Activated CD4-positive, alpha-beta T cell treated with anti-CD3 and anti-CD28 coated beads, Interleukin-2, amount 10 ng/mL, durations not matched to agents 7 days and 5 days (primary cell): ENCODE measurements at places on chromosomes 1 and 21.

DNA sequence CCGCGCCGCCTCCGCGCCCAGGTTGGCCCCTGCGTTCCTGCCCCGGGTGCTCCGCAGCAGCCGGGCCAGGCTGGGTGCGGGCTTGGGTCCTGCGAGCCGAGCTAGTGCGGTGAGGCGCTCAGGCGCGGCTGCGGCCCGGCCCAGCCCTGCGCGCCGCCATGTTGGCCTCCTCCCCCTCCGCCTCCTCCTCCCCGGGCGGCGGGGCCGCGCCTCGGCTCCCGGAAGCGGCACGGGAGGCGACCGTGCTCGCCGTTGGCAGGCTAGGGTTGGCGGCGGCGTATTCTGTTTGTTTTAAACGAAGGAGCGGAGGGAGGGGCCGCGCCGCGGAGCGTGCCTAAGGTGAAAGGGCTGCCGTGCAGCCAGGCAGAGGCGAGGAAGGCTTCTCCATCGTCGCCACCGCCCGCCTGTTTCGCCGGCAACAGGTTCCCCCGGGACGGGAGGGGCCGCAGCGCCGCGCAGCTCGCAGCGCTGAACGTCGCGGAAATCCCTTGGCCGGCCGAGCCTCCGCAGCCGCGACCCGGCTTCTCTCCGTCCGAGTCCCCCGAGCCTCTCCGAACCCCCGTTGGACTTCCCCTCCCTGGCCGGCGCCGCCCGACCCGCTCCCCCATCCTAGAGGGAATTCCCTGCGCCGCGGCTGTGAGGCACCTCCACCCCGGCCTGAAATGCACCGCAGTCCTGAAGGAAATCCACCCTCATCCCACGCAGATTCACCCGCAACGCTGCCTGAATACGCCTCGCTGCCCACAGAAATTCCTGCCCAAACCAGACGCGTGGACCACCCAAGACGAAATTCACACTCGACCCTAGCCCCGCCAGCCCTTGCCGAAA is at the start of gene USP24:
Gene USP24 (minus strand): TSS at position 171 of the 828 bp plus-strand sequence. CDS start 251 bp downstream, outside the sequence.
- peak; percentile 87 for DNase-seq

DNA sequence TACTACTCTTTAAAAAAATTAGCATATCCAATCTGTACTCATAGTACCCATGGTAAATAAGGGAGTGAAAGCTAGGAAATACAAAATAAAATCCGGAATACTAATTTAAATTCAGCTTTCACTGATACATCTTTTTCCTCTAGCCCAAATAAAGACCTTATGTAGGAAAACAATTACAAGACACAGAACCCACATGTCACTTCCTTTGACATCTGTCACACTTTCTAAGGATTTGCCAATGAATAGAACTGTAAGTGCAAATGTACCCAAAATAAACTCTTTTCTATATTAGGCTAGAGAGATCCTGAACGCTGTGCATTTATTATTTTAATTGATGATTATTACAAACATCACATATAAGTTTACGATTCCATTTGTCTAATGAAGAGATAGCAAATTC is 393.0 kb downstream of the LRRIQ3 start:
- no peak for DNase-seq

DNA sequence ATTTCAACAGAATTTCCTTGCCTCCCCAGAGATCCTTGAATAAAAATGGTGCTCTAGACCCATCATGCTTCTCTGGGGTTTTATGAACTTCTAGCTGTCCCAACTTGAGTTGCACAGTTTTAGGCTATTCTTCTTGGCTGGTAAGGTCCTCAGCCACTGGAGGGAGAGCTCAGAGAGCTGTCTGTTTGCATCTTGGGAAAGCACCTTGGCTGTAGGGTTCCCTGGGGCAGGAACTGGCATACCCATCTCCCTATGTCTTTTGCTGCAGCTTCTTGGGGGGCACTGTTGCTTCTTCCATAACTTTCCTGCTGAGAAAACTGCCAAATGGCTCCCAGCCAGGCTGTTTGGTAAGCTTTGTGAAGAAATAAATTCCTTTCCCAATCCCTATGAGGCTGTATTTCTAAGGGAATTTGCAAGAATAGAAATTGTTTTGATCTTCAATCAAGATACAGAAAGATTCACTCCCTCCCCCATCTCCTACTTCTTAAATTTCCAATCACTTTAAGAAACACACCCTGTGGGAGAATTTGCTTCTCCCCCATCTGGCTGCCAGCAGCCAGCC is 8.2 kb upstream of the FMOD start:
- DNase-seq, result no peak

DNA sequence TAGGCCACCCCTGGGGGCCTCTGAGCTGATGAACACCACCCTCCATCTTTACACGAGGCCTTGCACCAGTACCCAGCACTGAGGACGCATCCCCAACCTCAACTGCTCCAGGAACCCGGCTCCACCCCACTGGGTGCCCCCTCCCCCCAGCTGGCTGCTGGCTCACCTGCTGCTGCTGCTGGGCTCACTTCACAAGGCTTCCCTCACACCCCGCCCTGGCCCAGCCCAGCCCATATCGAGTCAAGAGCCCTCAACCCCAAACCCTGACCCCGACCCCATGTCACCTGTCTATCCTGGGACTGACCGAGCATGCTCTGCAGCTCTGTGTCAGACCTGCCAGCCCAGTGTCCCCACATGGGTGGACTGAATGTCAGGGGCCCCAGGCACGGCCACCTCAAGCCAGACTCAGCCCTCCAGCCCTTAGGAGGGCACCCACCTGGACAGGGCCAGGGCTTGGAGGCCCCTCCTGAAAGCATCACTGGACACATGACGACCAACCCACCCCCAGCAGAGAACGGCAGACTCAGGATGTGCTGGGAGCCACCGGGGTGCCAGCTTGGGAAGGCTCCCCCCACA is 21.4 kb downstream of the WNT9A start:
- DNase-seq, result no peak

DNA sequence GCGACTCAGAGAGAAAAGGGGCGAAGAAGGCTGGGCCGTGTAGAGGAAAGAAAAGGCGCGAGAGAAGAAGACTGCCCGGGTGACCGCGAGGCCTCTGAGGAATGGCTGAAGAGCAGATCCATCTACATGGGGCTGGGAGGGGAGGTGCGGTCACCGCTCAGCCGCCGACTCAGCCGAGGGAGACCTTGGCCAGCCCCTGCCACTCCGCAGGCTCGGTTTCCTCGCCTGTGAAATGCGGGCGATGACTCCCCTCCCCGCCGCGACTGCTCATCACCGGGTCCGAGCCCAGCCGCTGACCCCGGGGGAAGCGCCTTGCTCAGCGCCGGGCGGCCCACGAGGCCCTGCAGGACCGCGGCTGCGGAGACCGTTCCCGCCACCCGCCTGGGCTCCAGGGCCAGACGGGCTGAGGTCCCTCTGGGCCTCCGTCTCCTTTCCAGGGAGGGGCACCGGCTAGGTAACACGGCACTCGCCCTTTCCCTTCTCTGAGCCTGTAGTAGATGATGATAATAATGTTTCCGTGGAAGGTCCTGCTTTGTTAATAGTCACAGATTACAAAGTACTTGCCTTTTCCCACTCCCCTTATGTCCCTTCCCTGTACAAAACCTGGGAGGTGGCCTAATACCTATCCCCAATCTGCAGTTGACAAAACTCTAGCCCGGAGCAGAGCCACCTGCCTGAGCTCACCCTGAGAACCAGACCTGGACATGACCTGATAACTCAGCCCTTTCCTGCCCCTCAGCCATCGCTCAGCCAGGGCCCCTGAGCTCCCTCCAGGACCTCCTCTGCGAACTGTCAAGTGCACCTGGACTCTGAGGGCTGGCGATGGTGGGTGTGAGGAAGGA is 1.6 kb upstream of the BSND start:
- DNase-seq, result no peak

- no peak for DNase-seq
These were observed 12.7 kb downstream of the C1QB start for GRCh38 chr1:22665752-22666151.

GRCh38 chr1:217911908-217912307 is 280.8 kb downstream of the SPATA17 start:
- DNase-seq, result no peak

DNA sequence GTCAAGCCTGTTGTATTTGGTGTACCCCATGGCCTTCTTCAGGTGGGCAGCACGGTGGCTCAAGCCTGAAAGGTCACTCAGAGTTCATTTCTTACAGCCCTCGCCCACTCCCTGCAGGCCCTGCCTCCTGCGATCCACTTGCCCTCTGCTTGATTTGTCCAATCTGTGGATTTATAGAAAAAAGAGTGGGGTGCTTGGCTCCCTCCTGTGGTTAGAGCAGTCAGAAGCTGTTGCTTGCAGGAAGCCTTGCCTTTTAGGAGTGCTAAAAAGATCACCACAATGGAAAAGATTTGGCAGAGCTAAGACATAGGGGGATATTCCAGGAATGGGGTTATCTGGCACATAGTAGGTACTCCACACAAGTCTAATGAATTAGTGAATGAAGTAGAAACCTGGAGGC is 108.0 kb upstream of the TRABD2B start:
- DNase-seq, result no peak

DNA sequence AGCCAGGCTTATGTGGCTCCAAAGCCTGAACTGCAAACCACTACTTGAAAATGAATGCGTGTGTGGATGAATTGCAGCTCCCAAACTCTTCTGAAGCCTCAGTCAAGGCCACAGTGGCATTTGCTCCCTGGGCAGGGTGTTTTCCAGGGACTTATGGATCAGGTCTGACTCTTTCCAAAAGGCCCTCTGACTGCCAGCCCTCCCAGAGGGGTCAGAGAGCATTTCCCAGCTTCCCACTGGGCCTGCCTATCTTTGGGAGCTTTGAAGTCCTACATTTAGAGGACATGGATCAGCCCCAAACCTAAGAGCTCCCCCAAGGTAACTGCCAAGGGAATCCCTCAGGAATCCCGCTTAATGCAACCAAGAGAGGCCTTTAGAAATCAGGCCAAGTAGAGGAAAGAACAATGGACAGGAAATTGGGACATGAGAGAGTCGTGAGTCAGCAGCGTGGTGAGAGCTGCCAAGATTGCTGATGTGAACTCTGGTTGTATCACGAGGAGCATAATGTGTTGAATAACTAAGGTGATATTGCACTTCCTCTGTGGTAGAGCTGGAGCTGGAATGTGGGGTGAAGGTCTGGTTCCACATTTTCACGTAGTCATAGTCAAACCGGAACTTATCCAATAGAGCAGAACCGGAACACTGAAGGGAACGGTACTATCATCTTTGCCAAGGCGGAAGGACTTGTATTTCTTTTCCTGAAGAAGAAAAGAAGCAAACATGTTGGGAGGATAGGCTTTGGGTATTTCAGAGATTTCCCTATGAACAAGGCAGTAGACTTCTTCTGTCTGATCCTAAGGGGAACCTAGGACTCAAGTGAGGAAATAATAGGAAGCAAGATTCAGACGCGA is 99.4 kb upstream of the JUN start:
- DNase-seq, result no peak

DNA sequence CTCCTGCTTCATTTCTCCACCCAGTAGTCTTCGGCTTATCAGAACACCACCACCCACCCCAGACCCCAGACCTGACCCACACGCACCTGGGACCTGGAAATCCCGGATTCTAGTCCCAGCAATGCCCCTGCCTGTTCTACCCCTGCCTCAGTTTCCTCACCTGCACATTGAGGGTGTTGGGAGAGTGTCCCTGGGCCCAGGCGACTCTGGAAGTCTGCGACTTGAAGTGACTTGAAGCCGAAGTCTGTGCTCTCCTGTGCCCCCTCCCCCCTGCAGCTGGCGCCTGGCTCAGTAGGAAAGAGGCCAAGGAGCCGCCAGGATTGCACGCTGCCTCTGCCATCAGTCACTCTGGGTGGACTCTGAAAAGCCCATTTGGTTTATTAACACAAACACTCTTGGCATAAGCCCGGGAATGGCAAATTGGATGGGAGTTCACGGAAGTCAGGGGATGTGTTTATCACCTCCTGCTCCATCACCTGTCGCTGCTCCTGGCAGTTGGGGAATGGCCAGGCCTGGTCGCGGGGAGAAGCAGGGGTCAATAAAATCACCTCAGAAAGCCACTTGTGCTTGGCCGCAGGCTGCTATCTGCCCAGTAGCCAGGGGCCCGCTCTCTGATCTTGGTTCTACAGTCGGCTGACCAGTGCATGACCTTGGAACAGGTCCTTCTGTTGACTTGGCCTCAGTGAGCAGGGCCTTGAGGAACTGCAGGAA is 132.7 kb downstream of the ACTL8 start:
- no peak for DNase-seq

DNA sequence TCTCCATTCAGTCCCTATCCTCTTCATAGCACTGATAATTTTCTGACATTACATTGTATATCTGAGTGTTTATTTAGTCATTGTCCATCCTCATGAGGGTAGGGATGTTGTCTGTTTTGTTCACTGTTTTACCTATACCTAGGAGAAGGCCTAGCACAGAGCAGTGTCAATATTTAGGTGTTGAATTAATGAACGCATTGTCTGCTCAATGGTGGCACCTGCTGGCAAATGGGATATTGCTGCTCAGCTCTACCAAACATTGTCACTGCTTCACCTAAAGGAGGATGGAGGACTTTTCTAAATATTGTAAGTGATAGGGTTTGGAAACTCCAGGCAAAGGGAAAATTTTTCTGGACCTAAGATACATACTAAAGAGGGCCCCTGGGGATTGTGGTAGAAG is 243.9 kb downstream of the RRAGC start:
- DNase-seq, result no peak

- no peak for DNase-seq
These were observed 17.6 kb upstream of the TSHB start for GRCh38 chr1:115012006-115012405.

DNA sequence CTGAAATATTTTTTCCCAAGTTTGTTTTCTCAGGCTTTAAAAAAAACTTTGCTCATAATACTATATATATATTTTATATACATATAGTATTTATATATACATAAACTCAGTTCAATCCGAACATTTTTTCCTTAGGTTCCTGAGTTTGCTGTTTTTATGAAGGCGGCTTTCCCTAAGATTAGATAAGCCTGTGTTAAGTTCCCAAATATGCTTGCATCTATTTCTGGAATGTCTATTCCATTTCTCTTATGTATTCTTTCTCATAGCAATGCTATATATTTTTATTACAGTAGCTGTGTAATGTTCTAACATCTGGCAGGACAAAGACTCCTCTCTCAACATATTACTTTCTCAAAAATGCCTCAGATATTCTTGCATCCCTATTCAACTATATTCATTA is 45.9 kb downstream of the ADSS2 start:
- no peak for DNase-seq

DNA sequence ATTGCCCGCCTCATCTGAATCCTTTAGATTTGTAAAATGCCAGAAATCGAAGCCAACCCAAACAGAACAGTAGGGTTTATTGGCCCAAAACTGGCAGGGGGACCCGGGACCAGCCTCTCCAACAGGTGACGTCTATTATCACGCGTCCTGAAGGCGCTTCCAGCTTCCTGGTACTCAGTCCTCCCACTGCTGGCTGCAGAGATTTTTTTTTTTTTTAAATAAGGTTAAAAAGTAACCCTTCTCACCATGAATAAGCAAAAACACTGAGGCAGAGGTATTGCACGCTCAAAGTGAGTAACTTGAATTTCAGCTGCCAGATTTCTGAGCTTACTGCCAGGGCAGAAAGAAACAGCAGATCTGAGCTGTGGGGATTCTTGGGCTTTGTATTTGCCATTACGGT is 54.4 kb upstream of the GCLM start:
- DNase-seq, result no peak
